ENCODE measurements at places on chromosomes 2 and 18.

DNA sequence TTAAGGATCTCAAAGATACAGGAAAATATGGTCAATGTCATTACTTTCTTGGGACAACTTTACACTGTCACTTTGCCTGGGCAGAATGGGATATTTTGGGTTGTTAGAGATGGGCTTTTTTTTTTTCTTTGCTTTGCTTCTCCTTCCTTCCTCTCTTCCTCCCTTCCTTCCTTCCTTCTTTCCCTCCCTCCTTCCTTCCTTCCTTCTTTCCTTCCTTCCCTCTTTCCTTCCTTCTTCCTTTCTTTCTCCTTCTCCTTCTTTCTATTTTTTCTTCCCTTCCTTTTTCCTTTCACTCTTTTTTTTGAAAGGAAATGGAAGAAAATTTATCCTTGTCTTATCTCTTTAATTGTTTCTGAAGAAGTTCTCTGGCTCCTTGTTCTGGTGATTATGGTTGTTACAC lies 180.0 kb upstream of the CCDC68 start:
- DNase-seq: no peak

DNA sequence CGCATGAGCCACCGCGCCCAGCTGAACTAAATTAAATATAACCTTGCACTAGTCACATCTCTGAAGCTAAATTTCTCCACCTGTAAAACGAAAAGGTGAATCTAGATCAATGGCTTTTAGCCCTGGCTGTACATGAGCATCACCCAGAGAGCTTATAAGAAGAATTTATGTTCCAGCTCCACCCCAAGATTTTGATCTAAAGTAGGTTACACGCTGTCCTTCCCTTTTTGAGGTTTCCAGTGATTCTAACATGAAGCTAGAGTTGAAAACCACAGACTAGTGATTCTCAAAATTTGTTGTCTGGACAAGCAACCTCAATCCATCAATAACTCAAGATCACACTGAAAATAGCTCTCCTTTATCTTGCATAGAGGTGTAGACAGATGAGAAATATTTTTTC lies 208.8 kb upstream of the CRIM1 start:
- DNase-seq: no peak

DNA sequence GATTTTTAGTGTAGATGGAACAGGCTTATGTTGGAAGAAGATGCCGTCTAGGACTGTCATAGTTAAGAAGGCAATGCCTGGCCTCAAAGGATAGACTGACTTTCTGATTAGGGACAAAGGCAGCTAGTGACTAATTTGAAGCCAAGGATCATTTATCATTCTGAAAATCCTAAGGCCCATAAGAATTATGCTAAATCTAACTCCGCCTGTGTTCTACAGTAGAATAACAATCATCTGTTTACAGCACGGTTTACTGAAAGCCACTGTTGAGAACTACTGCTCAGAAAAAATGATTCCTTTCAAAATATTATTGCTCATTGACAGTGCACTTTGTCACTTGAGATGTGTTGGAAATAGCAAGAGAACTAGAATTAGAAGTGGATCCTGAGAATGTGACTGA lies 44.5 kb downstream of the BABAM2 start:
- DNase-seq: no peak

DNA sequence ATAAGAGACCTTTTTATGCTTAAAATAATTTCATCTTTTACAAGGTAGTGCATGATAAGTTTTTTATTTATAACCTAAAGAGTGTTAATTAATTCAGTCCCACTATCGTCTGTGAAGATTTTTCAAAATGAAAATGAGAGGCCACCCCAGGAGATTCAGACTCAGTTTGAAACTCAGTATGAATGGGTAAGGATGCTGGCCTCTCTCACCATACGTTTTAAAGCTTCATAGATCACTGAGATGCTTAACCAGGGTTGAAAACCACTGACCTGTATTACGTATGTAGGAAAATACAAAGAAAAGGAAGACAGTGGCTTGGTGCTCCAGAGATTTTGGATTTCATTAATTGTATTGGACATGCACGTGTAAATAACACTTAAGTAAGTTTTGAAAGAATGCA lies 278.7 kb downstream of the FSIP2 start:
- DNase-seq: no peak

DNA sequence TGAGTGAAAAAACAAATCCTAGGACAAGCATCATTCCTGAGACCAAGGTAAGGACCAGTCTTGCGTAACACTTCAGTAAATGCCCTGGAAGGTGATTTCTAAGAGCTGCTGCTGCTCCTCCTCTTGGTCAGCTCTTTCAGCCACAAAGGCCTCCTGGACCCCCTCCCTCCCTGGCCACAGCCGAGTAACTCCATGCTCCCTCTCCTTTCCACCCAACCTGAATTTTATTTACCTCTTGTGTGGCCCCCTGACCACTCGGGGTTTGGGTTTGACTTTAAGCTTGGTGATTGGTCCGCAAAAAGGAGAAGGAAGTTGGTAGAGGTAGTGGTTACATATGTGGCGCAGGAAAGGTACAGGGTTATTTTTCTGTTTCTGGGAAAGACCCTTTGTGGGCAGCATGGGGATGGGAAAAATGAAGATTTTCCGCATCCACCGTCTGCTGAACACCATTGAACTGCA lies 9.2 kb downstream of the HTRA2 start:
- DNase-seq: no peak

DNA sequence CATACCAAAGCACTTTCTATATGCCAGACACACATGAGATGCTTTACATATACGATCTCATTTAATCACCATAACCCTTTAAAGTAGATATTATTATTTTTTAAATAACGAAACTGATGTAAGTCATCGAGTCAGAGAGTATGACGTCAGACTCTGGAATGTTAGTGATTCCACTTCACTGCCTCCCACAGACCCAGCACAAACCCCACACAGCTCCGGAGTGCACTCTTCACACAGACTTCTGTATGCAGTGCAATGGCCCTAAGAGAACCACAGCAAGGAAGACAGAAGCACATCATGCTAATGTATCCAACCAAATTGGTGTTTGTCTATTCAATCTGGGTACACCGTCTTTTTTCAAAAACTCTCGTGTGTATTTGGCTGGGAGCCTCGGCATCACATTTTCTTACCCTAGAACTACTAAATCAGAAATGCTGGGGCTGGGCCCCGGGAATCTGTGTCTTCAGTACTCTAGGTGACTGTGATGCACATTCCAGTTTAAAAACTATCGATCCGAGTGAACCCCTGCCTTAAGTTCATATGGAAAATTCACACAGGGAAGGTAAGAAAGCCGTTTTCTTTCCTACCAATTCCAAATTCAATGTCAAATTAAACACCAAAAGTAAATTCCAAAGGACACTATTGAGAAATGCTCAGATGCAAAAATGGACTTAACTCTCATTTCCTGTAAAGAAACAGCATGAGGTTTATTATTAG lies 117.7 kb upstream of the ACVR1C start:
- peak; percentile 60 for DNase-seq

DNA sequence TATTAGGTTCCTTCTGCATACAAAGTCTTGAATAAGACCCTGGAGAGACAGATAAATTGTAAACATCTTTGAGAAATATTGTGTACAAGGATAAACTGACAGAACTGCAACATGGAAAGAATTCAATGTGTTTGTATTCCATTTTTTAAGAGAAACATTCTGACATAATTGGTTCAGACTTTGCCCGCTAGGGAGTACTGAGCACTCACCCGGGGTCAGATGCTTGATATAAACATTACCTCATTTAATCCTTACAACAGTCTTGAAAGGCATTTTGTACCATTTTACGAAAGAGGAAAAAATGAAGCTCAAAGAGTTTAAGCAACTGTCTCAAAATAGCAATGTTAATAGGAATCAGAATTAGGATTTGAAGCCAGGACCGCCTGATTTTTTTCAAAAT lies 416.7 kb upstream of the CRIM1 start:
- DNase-seq: no peak

DNA sequence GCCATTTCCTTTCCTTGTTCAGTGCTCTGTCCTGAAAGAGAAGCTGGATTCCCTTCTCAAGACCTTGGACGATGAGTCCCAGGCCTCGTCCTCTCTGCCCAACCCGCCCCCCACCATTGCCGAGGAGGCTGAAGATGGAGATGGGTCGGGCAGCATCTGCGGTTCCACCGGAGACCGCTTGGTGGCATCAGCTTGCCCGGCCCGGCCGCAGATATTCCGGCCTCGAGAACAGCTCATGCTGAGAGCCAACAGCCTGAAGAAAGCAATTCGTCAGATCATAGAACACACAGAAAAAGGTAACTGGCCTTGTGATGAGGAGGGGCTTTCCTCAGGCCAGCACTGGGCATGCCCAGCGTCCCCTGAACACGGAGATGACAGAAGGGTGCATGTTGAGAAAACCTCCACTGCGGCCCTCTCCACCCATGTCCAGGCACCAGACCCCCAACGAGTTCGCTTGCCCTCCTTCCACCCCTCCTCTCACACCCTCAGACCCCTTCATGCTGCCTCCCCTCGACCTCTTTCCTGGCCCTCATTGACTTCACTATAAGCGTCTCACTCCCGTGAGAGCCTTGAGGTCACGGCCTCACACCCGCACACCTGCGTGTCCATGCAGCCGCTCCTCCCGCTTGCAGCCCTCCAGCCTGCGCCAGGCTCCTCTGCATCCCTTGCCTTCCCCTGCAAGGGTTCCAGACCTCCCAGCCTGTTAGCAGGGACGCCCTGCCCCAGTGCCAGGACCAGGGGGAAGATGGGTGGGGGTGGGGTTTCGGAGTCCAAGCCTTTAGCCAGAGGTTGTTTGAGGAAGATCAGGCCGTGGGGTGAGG lies 95.0 kb downstream of the DGKD start:
- DNase-seq: no peak

- DNase-seq: no peak
Observed at GRCh38 chr18:67726882-67727281, 210.4 kb upstream of the DSEL start.

DNA sequence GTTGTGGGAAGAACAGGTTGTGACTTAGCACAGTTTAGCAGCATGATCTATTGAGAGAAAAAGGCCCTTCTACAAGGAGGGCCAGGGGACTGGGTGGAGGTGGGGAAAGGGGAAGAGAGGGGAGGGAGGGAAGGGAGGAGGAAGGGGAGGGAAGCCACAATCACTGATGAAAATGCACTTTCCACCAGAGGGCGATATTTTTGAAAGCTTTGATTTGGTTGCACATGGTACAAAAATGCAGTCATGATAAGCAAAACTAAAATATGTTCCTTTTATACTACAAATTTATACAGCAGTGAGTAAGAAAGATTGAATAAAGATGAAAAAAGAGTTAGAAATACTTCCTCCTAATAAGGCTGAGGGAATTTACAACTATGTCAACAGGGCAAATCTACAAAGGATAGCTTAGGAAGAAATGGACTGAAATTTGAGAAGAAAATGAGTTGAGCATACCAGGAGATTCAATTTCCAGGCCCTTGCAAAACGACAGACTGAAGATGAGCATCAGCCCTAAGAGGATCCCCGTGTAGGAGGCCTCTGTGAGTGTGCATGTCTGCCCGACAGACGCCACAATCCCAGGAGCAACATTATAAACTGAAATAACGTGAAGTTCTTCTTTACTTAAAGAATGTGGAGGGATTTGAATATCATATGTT lies 17.2 kb downstream of the SH3YL1 start:
- peak; percentile 27 for DNase-seq

GRCh38 chr2:142872882-142873724 lies 4.4 kb upstream of the KYNU start:
- peak; percentile 89 for DNase-seq

- no peak for DNase-seq
Observed at GRCh38 chr2:62309465-62310091, 113.7 kb downstream of the B3GNT2 start.

DNA sequence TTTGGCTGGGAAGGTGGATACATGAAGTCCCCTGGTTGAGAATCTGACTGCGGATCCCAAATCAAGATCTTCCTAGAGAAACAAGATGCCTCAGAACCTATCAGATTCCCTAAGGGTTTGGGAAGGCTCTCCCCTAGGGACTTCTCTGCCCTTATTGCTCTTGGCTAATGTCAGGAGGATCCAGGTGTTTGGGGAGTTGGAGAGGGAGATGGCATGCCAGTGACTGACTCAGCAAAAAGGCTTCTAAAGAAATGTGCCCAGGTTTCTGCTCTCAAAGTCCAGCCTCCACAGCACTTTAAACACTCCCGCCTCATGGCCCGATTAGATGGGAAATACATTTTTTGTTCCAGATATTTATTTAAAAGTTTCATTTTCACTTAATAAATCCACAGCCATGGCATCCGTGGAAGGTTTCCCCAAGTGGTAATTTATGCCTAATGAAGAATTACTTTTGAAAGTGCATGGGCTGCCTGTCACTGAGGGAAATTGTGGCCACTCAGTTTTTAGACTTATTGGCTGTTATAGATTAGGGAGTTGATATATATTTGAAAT lies 156.4 kb downstream of the OSR1 start:
- DNase-seq: no peak

GRCh38 chr2:238159661-238160205 lies 963 bp downstream of the ERFE start:
- no peak for DNase-seq

- DNase-seq: no peak
Observed at GRCh38 chr2:5472673-5473072, 219.5 kb upstream of the SOX11 start.

- DNase-seq: no peak
Observed at GRCh38 chr2:102591491-102592045, 27.8 kb upstream of the SLC9A2 start.

GRCh38 chr2:129717560-129718130 lies 261.8 kb upstream of the RAB6C start:
- no peak for DNase-seq

GRCh38 chr18:68178921-68179320 lies 536.0 kb downstream of the TMX3 start:
- no peak for DNase-seq

- no peak for DNase-seq
Observed at GRCh38 chr18:61448316-61448715, 115.1 kb downstream of the CDH20 start.

DNA sequence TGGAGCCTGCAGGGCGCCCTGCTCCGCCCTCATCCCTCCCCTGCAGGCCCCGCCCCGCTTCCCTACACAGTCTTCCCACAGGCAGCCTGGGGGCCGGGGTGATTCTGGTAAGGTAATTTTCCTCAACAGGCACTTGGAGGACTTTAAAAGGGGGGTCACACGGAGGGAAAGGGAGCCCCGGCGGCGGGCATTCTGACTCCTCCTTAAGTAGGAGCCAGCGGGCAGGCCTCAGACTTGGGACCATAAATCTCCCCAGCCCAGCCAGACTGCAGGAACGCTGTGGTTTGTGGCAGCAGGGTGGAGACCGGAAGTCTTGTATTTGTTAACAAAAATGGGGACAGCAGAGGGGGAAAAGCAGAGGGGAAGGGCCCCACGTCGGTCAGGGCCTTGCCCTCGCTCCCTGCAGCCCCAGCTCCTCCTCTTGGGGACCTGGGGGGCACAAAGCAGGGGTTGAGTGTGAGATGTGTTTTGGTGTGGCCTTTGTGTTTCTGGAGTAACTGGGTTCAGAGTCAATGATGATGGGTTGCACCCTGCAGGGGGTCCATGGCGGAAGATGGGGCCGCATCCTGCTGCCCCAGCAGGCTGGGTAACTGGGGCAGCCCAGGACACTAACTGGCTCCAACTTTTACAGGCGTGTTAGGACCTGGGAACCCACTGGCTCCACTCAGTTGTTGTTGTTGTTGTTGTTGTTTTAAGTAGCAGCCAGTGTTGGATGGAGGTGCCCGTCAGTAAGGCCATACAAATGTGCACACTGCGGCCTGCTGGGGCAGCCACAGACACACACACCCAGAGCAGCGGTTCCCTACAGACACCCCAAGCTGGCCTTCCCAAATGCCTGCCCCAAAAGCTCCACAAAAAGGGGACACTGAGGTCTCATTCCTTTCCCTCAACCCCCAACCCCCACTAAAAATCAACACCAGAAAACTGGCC lies 27.7 kb downstream of the SMAD7 start:
- DNase-seq: peak; percentile 75

All from skeletal muscle cell (primary cell).